Stimulated activated CD4-positive, alpha-beta T cell treated with anti-CD3 and anti-CD28 coated beads, Interleukin-12 subunit alpha, Interleukin-12 subunit beta, amount 100 ng/mL, for 48 hours (primary cell): ENCODE measurements at places on chromosomes 6 and 20.

DNA sequence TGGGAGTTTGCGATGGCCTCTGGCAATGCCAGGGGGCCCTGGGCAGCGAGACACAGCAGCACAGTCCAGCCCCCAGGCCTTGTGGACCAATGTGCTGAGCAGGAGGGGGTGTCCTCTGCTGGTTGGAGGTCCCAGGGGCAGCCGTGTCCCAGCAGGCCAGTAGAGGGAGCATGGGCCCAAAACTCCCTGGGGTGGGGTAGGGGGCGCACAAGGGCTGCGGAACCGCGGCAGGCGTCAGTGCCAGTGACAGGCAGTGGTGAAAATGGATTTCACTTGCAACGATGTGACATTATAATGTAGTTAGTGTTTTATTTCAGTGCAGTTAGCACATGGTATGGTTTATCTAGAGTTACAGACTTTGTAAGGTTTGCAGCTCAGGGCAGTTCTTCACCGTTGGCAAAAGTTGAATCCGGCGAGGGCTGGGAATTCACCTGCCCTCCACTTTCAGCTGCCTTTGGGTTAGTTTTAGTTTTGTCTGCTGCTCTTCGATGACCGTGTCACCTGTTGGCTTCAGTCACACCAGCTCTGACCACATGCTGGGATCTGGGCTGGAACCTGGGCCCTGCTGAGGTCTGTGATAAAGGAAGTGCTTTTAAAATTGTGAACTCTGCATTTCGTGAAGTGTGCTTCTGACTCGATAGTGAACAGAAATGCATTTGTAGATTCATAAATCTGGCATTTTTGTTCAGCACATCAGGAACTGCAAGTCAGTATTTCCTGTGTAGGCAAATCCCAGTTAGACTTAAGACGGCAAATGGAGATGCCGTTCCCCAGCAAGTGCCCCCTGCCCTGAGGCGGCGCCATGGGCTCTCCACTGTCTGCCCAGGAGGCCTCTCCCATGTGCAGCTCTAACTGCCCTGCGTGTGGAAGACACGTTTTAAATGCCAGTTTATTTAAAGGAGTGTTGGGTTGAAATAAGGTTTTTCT, 46.8 kb downstream of the PYGB start:
- DNase-seq, result peak; percentile 45

- DNase-seq, result no peak
Observed at GRCh38 chr20:20410678-20411077, 42.8 kb downstream of the INSM1 start.

DNA sequence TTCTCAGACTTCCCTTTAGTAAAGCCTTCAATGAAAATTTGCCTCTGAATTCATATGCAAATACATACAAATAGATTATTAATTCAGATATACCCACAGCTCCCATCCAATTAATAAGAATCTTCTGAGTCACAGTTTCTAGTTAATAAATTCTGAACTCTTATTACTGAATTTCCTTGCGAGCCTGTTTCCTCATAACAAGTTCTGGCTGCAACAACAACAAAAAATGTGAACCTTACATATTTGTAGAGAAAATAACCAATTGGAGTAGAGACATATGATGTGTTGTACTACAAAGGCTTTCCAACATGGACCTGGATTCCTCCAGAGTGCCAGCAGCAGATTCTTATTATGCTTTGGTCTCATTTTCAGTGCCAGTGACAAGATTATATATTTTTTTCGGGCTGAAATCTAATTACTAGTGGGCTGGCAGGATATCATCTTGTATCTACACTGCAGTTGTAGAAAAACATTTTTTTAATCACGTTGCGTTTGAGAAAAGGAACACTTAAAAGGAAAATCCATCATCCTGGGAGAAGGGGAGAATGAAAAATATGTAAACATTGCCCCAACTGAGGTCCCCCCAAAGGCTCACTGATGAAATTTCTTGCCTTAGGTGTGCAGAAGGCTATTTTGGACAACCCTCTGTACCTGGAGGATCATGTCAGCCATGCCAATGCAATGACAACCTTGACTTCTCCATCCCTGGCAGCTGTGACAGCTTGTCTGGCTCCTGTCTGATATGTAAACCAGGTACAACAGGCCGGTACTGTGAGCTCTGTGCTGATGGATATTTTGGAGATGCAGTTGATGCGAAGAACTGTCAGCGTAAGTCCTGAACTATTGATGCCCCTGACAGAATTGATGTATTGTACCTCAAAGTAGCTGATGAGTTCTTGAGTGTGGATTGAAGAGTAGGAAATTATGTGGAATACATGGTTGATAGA, 404.6 kb downstream of the LAMA2 start:
- DNase-seq, result no peak

GRCh38 chr6:73180076-73180738, 45.1 kb downstream of the KHDC1L start:
- no peak for DNase-seq

DNA sequence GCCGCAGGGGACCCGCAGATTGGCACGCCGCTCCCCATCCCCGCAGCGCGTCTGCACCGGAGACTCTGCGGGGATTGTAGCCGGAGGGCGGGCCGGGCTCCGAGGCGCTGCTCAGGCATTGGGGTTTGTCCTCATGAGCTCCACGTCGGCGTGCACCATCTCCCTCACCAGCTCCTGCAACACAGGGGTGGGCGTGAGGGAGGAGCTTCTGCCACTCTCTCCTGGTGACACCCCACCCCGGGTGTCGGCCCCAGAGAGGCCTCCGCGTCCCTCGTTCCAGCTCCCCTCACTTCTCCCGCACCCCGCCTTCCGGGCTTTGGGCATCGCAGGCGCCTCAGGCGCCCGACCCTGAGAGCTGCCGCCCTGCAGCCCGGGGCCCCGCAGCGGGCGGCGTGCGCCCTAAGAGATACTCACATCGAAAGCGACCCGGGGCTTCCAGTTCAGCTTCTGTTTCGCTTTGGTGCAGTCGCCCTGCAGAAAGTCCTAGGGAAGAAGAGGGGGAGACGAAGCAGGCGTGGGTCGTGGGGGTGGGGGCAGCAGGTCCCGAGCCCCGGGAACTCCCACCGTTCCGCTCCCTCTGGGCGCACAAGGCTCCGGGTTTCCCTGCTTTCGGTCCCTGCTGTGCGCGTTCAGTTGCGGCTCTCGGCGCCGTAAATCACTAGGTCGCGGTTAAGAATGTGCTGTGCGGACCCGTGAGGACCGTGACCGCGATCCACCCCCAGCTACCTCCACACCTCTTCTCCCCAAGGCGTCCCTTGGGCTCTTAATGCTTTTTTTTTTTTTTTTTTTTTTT, 14.5 kb downstream of the FOXC1 start:
- DNase-seq, result no peak

DNA sequence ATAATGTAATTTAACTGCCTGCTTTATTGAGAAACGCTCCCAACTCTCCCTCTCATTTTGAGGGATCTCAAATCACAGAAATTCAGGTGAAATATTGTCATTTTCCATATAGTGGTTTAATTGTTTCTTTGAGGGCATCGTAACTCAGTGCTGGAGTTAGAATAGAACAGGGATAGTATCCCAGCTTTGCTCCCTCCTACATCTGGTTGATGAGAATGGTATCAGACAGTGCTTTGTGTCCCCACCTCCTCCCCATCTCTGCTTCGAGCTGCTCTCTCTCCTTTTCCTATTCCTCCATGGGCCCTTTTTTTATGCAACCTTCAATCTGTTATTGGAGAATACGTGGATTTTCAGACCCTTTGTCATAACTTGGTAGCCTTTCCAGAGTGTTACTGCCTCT, 41.2 kb upstream of the REV3L start:
- no peak for DNase-seq

DNA sequence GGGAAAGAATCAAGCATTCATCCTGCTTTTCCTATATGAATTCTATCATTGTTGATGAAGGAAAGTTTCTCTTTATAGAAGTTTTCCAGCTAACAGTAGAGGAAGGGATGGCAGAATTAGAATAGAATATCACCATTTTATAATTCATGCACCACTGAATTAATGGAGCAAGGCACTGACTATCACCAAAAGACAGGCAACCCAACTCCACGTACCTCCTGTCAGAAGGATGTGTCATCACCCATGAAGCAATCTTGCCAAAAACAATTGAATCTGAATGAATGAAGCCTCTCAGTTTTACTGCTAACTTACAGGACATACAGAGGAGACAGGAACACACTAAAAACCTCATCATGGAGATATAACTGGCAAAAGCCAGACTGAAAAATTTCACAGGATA, 122.4 kb downstream of the NFATC2 start:
- DNase-seq, result no peak

- no peak for DNase-seq
Observed at GRCh38 chr6:39938773-39939654, 4.8 kb upstream of the MOCS1 start.

DNA sequence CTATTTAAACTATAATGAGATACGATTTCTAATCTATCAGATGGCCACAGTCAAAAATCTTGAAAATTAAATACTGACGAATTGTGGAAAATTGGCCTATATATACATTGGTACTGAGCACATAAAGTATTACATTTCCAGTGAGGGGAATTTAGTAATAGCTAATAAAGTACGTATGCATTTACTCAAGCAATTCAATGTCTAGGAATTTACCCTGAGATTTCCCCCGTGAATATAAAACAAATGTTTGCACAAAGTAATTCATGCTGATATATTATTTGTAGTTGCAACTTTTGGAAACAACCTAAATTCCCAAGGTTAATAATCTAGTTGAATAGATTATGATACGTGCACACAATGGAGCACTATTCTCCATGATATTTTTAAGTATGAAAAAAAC, 14.7 kb upstream of the C6orf141 start:
- DNase-seq, result no peak

GRCh38 chr20:61230166-61230565, 21.9 kb upstream of the CDH4 start:
- DNase-seq, result no peak

DNA sequence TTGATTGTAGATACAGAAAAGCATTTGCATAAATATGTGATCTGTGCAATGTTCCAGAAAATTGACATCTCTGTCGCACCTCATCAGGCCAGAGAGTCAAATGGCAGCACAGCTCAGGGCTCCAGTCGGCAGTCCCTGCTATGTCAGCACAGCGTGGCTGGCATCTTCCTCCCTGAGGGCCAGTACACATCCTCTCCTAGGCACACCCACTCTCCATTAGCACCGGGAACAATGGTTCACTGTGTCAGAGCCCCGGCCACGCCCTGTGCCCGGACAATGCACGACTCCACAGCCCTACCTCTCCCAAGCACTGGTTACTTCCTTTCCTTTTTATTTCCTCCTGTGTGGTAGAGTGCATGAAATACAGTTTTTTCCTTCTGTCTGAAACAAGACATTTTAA, 114.9 kb downstream of the FOXC1 start:
- no peak for DNase-seq

- DNase-seq, result no peak
Observed at GRCh38 chr6:54307439-54307910, 766 bp upstream of the TINAG start.

GRCh38 chr6:71393981-71394432, 105.4 kb downstream of the OGFRL1 start:
- no peak for DNase-seq

- DNase-seq, result no peak
Observed at GRCh38 chr6:155222506-155222905, 41.3 kb upstream of the CLDN20 start.

DNA sequence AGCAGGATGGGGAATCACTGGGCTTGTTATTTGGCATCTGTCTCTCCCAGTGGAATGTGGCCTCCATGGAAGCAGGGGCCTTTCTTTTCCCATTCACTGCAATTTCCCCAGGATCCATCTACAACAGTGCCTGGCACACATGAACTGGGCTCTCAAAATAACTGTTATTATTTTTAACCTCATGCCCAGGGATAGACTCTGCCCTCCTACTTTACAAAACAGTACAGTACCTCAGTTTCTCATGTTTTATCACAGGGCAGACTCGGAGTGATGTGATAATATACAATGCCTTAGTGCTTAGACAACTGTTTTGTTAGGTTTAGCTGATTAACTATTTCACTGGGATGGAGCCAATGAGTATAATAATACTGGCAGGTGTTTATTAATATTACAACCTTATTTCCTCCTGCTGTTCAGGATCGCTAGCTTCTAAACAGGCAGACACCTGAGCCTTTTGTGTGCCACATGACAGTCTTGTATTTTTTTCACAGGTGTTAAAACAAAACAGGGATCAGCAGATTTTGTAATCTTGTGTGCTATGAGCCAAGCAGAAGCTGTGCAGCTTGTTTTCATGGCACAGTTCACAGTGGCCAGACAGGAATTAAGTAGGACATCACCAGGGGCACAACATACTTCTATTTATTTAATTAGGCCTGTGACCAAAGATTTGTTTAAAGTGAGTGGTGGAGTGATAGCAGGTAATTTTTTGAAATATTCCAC, 157.7 kb upstream of the EYA4 start:
- no peak for DNase-seq

GRCh38 chr20:25339608-25340007, 51.0 kb downstream of the ABHD12 start:
- no peak for DNase-seq

GRCh38 chr6:111377558-111378120, 105.4 kb downstream of the REV3L start:
- DNase-seq, result no peak

- no peak for DNase-seq
Observed at GRCh38 chr20:2978519-2978918, 64.9 kb upstream of the GNRH2 start.

DNA sequence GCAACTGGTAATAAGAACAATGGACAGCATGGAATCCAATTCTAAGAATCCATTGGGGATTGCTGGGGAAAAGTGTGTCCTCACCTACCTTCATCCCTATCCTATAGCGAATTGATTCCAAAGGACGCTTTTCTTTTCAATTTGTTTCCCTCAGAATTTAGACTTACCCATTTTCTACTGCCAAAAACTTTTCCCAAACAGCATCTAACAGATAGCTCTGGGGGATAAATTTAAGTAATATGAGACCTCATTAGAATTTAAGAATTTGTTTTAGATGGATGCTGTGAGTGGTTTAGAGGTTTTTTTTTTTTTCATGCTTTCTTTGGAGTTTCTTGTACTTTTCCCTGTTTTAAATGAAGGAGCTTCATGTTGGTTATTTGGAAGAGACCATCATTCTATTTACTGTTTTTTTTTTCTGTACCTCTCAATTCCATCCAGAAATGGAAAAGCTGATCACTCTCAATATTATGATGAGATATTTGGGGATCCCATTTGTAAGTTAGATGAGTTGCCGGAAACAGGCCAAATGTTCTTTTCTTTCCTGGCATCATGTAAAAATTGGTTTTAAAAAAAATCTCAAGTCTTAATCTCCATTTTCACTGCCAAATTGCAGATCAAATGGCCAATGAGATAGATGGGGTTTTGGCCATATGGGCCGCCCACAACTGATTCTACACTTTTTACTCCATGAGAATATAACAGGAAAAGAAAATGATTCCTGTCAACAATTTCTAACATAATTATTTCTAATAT, 105.7 kb downstream of the BCAS1 start:
- no peak for DNase-seq

DNA sequence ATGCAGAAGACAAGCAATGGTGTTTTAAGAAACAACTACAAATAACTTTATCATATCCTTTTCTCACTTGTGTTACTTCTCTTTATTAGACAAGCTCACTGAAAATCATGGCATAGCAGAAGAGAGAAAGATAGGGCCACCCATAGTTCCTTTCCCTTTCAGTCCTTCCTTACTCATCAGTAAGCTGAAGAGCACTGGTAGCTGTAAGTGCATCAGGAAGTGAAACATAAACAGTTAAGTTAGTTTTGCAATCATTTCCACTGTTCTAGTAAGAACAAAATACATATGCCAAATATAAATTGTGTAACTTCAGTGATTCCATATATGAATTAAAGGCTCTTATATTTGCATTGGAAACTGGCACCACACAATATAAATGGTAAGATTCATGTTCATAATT, 220.1 kb downstream of the HACE1 start:
- no peak for DNase-seq
